Muscle of leg (tissue), 16 donors: ENCODE measurements at places on chromosomes 12 and 14. TPM values are rescaled to one million over a fixed set of nuclear protein-coding genes. Genes with fewer than 3 reads are reported as not detected.

MYF6 gene
- 105 TPM for total RNA-seq

KRT3 gene
- total RNA-seq: not detected

GYS2 gene
- 0.13 TPM for total RNA-seq

NEUROD4 gene
- total RNA-seq: under 0.01 TPM

VPS37B gene
- total RNA-seq: 15.6 TPM

CATSPERB gene
- total RNA-seq: 0.80 TPM

TRAF3 gene
- total RNA-seq: 9.4 TPM

SOX5 gene
- 7.3 TPM for total RNA-seq

HNF1A gene
- 0.04 TPM for total RNA-seq

MGP gene
- 500 TPM for total RNA-seq

TSPAN9 gene
- 56.6 TPM for total RNA-seq

UNG gene
- 20.1 TPM for total RNA-seq

ACSS3 gene
- 12.7 TPM for total RNA-seq

RILPL1 gene
- total RNA-seq: 26.2 TPM

B3GNT4 gene
- total RNA-seq: 0.04 TPM

SAV1 gene
- total RNA-seq: 16.2 TPM

LRRC10 gene
- not detected for total RNA-seq

KCNK10 gene
- total RNA-seq: 0.04 TPM

REP15 gene
- 1.3 TPM for total RNA-seq

ADAMTS20 gene
- total RNA-seq: 0.09 TPM

GPR84 gene
- total RNA-seq: not detected

CHMP4A gene
- total RNA-seq: 29.8 TPM

MAP4K5 gene
- 31.6 TPM for total RNA-seq
